Activated CD8-positive, alpha-beta memory T cell treated with anti-CD3 and anti-CD28 coated beads for 4 hours (primary cell): ENCODE measurements at places on chromosomes 16 and 17.

- no peak for DNase-seq
These were observed 4.6 kb upstream of the AKTIP start for GRCh38 chr16:53507464-53508179.

DNA sequence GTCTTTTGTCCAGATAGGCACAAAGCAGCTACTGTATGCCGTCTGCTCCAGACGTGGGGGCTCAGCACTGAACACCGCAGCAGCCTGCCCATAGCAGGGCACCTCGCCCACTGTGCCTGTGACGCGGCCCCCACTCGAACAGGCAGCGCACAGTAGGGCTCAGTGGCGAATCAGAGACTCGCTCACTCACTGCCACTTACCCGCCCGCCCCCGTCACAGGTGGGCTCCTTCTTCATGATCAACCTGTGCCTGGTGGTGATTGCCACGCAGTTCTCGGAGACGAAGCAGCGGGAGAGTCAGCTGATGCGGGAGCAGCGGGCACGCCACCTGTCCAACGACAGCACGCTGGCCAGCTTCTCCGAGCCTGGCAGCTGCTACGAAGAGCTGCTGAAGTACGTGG is 23.6 kb downstream of the TPSG1 start:
- DNase-seq, result no peak

DNA sequence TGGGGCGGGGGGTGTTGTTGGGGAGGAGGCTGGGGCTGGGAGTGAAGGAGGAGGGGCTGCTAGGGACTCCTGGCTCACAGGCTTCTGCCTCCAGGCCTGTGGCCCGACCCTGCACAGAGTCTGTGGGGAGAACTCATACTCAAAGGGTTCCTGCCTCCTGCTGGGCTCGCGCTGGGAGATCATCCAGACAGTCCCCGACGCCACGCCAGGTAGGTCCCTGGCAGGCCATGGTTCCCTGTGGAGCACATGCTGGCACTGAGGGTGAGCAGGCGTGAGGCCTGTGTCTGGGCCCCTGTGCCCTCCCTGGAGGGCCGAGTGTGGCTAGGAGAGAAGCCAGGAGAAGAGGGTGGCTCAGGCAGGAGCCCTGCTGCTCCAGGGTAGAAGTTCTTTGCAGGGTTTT is 4.6 kb downstream of the ITGAD start:
- no peak for DNase-seq

DNA sequence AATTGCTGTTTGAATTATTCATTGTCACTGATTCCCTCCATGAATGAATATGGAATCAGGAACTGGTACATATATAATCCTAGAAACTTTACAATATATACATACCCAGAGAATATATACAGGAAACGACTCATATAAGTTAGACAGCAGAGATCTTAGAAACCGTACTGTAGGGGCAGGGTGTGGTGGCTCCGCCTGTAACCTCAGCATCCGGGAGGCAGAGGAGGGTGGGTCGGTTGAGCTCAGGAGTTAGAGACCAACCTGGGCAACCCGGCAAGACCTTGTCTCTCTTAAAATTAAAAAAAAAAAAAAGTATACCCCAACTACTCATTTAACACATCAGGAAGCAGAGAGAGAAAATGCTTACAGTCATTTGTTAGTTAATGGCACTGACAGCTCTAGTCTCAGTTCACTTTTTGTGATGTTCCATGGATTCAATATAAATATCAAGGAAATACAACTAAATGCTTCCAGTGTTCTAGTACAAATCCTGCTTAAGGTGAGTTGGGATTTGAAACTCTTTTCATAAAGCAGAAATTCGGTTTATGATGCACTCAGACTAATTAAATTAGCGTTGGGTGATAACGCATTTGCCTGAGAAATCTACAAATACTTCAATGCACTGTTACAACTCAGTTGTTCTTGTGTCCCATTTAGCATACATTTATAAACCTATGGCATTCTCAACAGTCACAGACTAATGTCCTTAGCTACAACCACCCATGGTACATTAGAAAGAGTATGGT is 5.6 kb downstream of the GLG1 start:
- peak; percentile 30 for DNase-seq

DNA sequence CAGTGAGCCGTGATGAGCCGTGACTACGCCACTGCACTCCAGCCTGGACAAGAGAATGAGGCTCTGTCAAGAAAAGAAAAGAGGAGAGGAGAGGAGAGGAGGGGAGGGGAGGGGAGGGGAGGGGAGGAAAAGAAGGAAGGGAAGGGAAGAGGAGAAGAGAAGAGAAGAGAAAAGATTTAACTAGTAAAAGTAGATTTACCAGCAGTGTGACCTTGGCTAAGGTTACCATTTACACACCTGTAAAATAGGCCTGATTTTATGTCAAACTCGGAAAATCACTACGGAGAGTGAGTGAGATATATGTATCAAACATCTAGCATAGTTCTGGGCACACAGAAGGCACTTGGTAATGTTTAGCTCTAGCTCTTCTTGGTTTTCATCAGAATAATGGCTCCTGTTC is 109.2 kb downstream of the LYRM1 start:
- DNase-seq, result no peak

DNA sequence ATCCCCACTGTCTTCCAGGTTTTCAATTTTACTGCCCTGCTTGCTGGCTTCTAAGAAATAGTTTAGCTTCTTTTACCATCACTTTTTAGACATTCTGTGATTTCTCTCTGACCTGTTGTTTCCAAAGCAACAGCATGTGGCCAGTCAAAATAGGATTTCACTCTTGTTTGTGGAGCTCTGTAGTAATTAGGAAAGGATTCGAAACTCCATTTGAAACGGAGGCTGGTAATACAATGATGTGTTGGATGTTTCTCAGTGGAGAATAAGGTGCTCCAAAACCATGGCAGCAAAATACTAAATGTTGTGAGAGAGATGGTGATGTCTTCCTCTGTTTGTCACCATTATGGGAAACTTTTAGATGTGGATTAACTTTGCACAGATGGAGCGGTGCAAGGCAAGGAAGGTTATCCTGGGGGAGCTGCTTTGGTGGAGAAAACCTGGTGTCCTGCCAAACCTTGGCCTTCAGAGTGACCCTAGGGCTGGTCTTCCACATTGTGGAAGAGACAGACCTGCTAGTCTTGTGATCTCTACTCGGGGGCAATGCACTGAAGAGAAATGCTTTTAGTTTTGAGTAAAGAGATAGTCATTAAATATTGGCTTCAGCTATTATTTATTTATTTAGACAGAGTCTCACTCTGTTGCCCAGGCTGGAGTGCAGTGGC is 79.4 kb downstream of the PRKCA start:
- DNase-seq, result no peak

- no peak for DNase-seq
These were observed 1.8 kb upstream of the QPRT start for GRCh38 chr16:29676989-29677785.

- no peak for DNase-seq
These were observed 33.5 kb downstream of the KANSL1 start for GRCh38 chr17:46159686-46160085.

GRCh38 chr16:85686912-85687591 is 1.7 kb downstream of the GINS2 start:
- no peak for DNase-seq

DNA sequence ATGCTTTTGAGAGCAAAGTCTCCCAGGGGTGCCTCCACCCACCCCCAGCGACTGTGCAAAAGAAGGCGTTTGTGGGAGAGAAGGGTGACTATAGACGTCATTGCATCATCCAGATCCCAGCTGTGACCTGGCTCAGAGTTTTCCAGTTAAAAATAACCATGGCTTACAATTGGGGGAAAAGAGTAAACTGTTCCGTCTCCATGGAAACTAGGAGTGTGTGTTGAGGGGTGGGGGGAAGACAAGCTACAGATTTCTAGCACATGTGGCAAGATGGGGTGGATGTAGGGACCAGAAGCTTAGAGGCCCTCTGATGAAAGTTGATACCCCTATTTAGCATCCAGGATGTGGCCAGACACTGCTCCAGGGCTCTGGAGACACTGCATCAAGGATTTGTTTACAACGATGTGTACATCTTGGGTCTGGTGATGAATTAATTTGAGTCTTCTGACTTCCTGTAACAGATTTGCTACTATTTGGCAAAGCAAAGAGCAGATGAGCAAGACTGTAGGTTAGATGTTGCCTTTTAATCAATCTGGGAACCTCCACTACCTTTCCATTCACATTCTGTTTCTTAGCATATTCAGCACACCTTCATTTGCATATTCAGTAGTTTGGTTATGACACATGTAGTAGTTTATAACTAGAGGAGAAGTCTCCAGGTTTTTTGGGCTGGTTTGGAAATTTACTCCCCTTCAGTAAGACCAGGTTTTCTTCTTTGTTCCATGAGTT is 6.2 kb upstream of the DUSP14 start:
- DNase-seq, result no peak

DNA sequence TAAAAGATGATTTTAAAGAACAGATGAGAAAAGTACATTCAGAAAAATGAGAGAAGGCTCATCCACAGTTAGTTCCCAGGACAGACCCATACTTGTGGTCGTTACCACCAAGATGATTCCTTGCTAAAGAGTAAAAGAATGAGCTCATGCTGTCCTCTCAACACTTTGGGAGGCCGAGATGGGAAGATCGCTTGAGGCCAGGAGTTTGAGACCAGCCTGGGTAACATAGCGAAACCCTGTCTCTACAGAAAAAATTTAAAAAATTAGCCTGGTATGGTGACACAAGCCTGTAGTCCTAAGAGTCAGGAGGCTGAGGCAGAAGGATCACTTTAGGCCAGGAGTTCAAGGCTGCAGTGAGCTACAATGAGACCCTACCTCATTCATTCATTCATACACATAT is 60.7 kb upstream of the CNEP1R1 start:
- DNase-seq, result no peak

- DNase-seq, result no peak
These were observed 38.4 kb downstream of the BAHCC1 start for GRCh38 chr17:81433656-81434055.

- no peak for DNase-seq
These were observed 5.8 kb downstream of the TMEM97 start for GRCh38 chr17:28324781-28325180.

DNA sequence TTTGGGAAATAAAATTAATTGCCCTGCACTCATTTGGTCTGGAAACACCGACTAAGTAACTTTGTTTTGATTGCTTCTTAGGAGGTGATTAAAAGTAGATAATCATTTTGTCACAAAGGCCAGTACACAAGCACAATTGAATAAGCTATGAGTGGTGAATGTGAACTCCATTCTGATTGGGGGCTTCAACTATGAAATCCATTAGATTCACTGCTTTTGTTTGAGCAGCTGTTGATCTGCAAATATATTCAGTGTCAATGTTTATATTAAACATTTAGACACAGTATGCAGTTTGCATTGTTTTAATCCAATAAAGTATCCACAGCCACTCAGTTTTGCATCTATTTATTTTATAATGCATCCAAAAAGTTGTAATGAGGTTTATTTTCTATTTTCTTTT is 817.5 kb downstream of the CDH11 start:
- DNase-seq, result no peak

DNA sequence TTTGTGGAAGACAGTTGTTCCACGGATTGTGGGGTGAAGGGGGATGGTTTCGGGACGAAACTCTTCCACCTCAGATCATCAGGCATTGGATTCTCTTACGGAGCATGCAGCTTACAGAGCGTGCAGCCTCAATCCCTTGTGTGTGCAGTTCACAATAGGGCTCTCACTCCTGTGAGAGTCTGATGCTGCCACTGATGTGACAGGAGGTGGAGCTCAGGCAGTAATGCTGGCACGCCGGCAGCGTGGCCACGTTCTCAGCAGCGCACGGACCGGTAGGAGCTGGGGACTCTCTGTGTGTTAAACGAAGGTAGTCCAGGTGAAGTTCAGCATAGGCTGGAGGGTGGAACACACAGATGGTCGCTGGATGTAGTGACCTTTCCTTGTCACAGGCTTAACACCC is 37.8 kb downstream of the SEC14L1 start:
- DNase-seq, result no peak
